ENCODE measurements at places on chromosomes 7 and 10.

DNA sequence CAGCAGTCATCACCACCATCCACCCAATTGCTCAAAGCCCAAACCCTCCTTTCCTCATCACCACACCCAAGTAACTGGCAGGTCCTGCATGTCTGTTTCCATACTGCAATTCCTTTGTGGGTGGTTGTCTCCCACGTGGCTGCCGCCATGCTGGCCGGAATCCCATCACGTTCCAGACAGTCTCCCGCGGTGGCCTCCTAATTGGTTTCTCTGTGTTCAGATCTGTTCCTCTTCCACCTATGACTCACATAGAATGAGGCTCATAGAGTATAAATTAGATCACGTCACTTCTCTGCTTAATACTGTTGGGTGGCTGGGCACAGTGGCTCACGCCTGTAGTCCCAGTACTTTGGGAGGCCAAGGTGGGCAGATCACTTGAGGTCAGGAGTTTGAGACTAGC lies 813.0 kb downstream of the TYW1 start:
- DNase-seq = no peak

DNA sequence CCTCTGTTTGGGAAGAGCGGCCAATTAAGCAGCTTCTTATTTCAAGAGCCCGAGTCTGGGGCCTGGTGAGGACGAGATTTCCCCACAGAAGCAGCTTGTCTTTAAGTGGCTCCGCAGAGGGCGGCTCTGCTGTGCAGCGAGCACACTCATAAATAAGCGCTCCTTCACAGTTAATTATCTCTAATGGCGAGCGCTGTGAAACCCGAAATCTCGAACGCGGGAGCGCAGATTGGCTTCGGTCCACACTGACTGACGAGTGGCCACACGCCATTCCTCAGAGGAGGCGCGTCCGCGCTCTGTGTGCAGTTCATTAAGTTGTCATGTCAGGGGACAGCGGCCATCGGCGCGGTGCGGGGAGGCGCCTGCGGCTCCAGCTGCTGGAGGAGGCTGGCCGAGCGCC lies 560.9 kb downstream of the DNAJB6 start:
- no peak for DNase-seq

- DNase-seq = no peak
Observed at GRCh38 chr10:53111529-53111928, 338.9 kb upstream of the MBL2 start.

- DNase-seq = no peak
Observed at GRCh38 chr10:75014516-75015230, 96.8 kb upstream of the SAMD8 start.

DNA sequence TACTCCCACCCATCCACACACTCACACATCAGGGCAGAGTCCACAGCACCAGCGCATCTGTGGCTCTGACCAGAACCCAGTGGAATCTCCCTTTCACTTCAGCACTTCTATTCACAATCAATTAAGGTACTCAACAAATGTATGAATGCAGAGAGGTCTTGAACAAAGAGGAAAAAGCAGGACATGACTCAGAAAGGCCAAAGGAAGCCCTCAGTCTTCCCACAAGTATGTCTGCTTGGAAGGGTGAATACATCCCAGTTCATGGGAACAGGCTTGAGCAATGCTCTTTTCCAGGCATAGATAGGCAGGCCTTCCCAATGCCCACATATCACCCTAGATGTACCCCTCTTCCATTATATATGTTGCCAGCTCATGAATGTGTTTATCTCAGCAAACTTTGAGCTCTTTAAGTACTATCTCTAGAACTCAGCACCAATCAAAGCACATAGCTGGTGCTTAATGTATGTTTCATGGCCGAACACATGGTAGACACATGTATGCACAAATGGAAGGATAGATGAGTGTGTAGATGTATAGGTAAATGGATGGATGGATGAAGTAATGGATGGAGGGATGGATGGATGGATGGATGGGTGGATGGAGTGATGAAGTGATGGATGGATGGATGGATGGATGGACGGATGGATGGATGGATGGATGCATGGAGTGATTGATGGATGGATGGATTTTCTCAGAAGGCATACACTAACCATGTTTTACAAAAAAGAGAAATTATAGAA lies 507.6 kb downstream of the GRID1 start:
- DNase-seq = no peak

- no peak for DNase-seq
Observed at GRCh38 chr7:91156316-91157185, 107.7 kb upstream of the FZD1 start.
